ENCODE measurements at places on chromosomes 1 and 21. TPM values are rescaled to one million over a fixed set of nuclear protein-coding genes. Genes with fewer than 3 reads are reported as not detected.

DNA sequence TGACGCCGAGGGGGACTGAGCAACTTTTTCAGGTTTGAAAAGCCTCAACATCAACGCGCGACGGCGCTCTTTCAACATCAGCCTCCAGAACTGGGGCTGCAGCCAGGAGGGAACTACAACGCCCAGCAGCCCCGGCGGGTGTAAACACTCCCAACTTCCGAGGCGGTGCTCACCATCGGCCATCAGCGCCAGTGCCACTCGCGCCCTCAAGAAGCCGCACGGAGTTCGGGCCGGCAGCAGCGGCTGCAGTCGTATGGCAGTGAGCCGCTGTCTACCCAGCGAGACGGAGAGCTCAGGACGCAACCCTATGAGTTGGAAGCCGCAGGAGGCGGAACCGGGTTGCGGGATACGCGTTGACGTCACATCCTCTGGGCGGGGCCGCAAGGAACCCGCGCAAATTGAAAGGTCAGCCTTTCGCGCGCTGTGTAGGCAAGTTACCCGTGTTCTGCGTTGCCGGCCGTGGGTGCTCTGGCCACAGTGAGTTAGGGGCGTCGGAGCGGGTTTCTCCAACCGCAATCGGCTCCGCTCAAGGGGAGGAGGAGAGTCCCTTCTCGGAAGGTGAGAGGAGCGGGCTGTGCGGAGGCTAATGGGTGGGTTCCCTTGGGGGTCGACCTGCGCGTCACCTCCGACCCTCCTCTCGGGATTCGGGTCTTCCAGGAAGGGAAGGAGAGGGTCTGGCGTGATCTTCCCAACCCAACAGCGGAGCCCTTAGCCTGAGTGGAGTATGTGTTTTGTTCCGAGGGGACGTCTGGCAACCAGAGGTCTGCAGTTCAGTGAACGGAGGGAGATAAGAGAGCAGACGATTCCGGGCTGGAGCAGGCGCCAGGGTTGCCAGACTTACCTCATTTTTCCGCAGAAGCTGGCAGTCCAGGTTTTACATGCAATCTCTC lies at the start of gene EXO1:
TSS of gene EXO1 (plus strand) at position 409 of the 890 bp plus-strand sequence. CDS start 2,222 bp downstream, outside the sequence.
- DNase-seq: peak; percentile 96

GRCh38 chr1:103371234-103371633 lies 154.3 kb upstream of the RNPC3 start:
- DNase-seq: no peak

DNA sequence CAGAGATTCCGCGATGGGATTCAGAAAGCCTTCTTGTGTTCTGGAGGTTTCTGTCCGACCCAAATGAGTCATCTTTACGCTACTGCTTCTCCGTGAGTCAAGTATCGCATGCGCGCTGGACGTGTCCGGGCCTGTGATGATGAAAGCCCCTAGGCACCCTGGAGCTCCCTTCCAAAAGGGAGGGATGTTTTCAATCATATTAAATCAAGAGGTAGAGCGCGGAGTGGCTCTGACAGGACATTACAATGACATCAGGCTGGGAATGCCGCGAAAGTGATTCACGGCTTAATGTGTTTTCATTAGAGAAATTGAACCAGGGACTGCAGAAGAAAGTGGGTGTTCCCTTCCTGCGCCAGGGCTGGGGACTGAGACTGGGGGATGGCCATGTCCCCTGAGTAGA lies 48.5 kb downstream of the AJAP1 start:
- no peak for DNase-seq

DNA sequence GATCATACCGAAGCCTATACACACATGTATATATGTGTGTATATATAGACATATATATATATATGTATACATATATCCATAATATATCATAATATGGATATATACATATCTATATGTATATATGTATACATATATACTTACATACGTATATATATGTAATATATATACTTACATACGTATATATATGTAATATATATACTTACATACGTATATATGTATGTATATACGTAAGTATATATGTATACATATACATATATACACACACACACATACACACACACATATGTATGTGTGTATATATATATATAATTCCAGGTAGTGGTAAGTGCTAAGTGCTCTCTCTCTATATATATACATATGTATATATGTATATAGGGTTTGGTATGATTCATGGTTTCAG lies 9.7 kb upstream of the TMEM35B start:
- no peak for DNase-seq

The MOB3C gene
- 11.9 TPM for polyA plus RNA-seq
